ENCODE measurements at places on chromosomes 7 and 10. TPM values are rescaled to one million over a fixed set of nuclear protein-coding genes. Genes with fewer than 3 reads are reported as not detected.

MLXIPL gene
- not detected for total RNA-seq

SLC13A1 gene
- total RNA-seq, result not detected

DNA sequence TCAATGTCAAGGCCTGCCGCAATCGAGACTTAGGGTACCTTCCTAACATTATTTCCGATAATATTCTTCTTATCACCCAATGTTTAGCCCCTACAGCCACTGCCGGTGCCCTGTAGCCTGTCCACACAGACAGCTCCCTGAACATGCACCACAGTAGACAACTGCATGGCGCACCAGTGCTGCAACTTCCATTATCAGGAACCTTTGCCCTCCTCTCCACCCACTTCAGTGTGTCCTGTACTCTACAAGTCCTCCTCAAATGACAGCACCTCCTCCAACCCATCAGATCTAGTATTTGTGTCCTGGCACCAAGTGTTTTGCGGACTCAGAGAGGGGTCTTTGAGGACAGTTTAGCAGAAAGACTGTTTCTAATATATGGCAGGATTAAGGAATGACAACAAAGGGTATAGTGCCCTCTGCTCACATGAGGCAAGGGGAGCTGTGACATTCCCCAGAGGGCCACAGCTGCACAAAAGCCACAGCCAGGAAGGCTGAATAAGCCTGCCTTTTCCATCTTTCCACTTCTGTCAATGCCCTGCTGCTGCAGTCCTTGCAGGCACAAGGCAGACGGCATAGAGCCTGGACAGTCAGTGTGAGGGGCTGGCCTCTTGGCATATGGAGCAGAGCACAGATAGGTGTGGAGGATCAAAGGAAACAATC is 335.4 kb downstream of the PARD3 start:
- no peak for DNase-seq

DNA sequence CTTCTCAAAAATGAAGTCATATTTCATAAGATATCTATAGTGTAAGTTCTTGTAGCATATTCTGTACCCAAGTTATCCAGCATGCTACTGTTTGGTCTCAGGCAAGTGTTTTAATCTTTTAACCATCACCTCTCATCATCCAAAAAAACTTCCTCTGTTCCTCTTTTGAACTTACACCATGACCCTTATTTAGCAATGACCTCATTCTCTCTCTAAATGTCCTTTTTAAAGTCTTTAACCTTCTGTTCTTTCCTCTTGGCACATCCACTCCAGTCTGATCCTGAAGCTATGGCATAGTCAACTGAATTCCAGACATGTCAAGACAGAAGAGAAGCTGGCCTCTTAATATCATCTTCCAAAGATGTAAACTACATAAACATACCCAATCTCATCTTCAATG is 26.2 kb downstream of the PPP3CB start:
- no peak for DNase-seq

DNA sequence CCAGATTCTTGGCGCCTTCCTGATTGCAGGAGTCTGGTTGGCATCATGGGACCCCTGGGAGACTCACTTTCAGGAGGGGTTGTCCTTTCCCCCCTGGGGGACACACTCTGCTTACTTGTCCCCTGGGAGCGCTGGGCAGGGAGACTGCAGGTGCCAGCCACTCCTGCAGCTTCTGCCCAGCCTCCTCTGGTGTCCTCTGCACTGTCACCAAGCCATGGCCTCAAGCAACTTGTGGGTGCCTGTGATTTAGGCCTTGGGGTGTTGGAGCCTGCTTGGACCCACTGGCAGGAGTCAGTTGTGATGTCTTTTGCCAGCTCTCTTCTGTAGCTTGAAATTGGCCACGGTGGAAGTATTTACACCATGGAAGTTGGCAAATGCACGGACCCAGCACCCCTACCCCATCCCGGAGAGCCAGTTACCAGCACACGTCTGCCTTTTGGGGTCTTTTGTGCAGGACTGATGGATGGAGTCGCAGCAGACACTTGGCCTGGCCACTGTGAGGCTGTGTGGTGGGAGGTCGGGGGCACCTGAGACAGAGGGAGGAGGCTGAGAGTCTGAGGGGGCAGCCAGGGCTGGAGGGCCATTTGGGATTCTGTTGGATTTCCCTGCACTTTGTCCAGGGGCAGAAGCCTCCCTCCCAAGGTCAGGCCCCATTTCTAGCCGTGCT is 104.7 kb downstream of the LHPP start:
- DNase-seq, result no peak
